ENCODE measurements at places on chromosomes 1 and 21.

DNA sequence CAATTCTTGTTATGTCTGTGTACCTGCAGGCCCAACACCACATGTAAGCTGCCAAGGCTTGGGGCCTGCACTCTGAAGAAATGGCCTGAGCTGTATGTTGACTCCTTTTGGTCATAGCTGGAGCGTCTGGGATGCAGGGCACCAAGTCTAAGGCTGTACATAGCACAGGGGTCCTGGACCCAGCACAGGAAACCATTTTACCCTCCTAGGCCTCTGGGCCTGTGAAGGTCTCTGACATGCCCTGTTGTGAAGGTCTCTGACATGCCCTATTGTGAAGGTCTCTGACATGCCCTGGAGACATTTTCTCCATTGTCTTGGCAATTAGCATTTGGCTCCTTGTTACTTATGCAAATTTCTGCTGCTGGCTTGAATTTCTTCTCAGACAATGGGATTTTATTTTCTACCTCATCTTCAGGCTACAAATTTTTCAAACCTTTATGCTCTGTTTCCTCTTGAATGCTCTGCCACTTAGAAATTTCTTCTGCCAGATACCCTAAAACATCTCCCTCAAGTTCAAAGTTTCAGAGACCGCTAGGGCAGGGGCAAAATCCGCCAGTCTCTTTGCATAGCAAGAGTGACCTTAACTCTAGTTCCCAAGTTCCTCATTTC, 246.7 kb upstream of the B3GALT2 start:
- DNase-seq, result no peak

- DNase-seq, result no peak
Measured at GRCh38 chr1:187517546-187517945, 688.8 kb downstream of the PLA2G4A start.

DNA sequence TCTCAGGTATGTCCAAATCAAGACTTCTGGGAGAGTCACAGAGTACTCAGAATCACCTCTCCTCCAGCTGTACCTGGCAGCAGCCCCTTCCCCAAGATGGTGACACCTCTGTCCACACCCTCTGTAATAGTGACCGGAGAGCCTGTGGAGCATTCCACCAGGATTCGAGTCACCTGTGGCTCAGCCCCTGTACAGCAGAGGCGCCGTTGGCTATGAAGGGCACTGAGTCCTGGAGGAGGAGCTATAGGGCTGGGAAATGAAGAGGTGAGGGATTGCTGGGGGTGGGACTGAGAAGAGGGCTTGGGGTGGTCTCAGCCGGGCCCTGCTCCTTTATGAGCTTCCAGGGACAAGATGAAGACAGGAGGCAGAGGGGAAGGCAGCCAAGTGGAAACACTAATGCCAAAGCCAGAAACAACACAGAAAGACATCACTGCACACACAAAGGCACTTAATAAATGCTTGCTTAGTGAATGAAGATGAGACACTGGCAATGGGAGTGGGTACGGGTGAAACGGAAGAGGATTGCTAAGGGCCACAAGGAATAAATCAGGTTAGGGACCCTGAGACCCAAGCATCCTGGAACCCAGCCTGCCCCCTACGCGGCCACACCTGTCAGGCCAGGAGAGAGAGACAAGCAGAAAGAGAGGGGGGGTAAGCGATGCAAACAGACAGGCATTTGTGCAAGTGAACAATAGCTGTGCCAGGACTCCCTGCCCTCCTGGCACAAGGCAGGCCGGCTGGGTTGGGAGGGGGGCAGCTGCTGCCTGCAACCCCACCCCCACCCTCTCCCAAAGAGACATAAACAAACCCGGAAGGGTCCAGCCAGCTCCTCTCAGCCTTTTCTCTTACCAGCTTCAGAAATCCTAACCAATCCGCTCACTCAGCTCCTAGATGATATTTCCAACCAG, 3.9 kb downstream of the ARHGEF2 start:
- DNase-seq, result no peak

- no peak for DNase-seq
Measured at GRCh38 chr1:33519240-33519884, 46.9 kb downstream of the ZSCAN20 start.

DNA sequence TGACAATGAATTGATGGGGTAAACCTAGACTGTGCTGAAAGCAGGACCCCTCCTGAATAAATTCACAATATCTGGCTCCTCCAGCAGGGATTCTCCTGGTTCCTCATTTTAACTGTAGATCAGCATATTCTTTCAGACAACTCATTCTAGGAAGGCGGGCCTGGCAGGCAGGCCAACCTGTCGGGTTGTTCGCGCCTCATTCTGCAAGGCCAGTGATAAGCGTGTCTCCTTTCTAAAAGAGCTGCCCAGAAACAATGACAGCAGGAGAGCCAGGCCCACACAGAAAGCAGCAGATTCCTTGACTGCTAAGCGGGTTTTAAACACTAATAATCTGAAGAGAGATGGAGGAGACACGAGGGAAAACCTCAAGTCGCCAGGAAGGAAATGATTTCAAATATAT, 70.0 kb downstream of the NTPCR start:
- DNase-seq, result no peak

GRCh38 chr1:154982341-154982740, 803 bp upstream of the FLAD1 start:
- no peak for DNase-seq

All from activated naive CD4-positive, alpha-beta T cell treated with anti-CD3 and anti-CD28 coated beads, Interleukin-2, amount 50 U/mL, for 16 hours (primary cell).